NCI-H187 (cell line): ENCODE measurements at places on chromosomes 7 and 10.

DNA sequence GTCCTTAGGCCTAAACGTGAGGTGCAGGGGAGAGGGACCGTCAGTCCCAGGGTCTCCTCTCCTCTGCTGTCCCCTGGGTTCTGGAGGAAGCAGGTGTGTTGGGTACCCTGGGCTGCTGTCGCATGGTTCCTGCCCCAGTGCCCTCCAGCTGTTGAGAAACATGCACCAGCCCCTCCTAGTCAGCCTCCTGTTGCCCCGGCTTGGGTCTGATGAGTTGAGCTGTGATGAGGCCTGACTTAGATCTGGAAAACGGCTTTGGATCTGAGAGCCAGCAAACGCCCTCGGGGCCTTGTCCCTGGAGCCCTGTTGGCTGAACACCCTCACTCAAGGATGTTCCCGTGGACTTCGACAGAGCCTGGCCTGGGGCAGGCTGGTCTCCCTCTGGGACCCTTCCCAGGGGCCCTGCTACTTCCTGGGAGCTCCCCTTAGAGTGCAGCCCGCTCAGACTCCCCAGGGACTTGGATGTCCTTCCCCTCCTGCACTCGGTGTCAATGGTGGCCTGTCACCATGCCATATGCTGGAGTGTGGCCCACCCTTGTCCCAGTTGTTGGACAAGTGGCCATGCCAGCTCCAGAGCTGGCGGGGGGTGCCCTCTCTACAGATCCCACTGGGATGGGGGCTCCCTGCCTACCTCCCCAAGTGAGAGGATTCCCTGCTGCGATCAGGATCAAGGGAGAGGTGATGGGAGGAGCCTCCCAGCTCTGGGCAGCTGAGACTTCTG, 12.3 kb downstream of the ZNF316 start:
- DNase-seq, result no peak

GRCh38 chr7:12481722-12482121, 78.1 kb upstream of the VWDE start:
- no peak for DNase-seq

DNA sequence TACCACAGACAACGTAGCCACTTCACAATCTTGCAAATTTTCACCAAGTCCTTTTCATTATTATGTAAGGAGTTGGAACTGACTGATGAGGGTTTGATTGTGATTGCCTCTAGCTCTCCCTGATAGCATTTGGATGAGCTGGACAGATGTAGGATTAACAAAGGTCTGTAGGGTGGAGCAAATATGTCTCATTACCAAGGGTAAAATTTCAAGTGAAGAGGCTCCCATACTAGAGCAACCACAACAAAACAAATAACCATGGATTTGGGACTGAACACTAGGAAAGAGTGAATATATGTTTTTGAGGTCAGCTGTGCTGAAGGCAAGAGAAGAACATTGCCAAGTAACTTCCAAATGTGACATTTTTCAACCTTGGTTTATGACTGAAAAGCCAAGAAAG, 281.7 kb downstream of the NEBL start:
- no peak for DNase-seq

GRCh38 chr7:8831376-8831775, 398.0 kb downstream of the NXPH1 start:
- no peak for DNase-seq

- DNase-seq, result no peak
Measured at GRCh38 chr10:11387044-11387443, 224.4 kb downstream of the USP6NL start.
